ENCODE measurements at places on chromosomes 2 and 18.

DNA sequence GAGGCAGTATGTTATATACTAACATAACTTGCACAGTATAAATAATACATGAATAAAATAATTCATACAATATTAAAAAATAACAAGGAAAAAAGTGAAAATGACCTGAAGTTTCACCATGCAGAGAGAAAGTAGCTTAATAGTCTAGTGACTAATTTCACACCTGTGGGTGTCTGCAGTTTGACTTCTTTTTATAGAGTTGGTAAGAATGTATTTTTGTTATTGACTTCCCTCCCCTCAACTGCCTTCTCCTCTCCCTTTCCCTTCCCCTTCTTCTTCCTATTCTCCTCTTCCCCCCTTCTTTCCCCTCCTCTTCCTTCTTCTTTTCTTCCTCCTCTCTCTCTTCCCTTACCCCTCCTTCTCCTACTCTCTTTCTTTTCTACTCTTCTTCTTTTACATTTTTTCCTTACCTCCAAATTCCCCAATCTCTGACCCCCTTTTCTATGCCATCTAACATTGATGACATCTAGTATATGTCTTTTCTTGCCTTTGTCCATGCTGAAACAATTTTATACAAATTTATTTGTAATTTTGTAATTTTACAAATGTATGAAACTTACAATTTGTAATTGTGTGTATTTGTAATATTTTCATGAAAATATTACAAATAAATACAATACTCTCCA lies 3.1 kb downstream of the DNAH6 start:
- DNase-seq, result no peak

GRCh38 chr2:61157371-61158003 lies 4.5 kb upstream of the C2orf74 start:
- DNase-seq, result no peak

DNA sequence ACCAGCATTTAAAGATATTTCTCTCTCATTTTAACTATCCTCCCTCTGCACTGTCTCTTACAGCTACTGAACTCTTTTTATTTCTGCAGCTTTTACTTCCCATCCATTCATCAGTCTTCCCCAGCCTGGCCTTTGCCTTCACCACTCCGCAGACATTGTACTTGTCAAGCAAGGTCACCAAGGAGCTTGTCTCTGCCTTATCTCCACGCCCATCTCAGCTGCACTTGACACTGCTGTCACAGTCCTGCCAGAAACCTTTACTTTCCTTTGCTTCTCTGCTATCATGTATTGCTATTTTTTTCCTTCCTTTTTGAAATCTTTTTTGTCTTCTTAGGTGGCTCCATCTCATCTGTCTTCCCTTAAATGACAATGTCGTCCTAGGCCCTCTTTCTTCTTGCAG lies 147.0 kb downstream of the VWC2L start:
- no peak for DNase-seq

- no peak for DNase-seq
These were observed 70.2 kb upstream of the FSHR start for GRCh38 chr2:49224426-49225010.

GRCh38 chr2:218292048-218293014 lies at the start of gene TMBIM1:
TSS of gene TMBIM1 (minus strand) at chr2:218292503. CDS start at chr2:218282141, 10,362 bp downstream.
- DNase-seq, result no peak

DNA sequence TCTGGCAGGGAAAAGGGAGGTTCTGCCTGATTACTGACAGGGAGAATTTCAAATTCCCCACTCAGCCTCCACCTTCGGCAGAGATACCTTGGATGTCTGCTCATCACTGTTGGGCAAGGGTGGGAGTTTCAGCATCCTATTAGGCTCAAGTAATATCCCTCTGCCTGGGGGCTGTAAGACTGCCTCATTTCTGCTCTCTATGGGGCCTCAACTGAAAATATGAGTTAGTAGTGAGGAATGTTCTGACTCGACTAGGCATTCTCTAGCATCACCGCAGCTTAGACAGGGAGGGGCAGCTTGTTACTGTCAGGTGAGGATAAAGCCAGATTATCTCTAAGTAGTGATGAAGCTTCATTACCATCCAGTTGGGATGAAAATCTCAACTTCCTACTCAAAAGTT lies 87.7 kb upstream of the LRP1B start:
- DNase-seq, result no peak

- DNase-seq, result no peak
These were observed 79.9 kb upstream of the NDUFV2 start for GRCh38 chr18:9022397-9023155.

DNA sequence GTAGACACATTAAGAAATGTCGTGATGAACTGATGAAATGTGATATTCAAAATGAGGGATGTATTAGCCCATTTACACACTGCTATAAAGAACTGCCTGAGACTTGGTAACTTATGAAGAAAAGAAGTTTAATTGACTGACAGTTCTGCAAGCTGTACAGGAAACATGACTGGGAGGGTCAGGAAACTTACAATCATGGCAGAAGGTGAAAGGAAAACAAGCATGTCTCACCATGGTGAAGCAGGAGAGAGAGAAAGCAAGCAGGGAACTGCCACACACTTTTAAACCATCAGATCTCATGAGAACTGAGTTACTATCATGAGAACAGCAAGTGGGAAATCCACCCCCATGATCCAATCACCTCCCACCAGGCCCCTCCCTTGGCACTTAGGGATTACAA lies 1010.8 kb upstream of the CELF4 start:
- no peak for DNase-seq

DNA sequence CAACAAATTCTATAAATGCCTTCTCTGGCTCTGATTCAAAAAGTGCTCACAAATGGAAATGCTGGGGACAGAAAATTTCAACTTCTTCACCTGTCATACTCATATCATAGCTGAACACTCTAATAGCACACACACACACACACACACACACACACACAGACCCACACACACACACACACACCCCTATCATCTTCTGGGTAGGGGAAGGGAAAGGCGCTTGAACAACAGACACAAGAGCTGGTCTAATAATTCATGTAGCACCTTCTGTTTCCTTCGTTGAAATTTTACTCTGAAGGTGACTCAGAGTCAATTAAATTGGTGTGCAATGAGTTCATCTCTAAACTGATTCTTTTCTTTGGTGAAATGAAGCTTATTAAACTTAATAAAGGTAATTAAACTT lies 32.9 kb downstream of the CD28 start:
- no peak for DNase-seq

- no peak for DNase-seq
These were observed 117.2 kb downstream of the TCF4 start for GRCh38 chr18:55470826-55471225.

DNA sequence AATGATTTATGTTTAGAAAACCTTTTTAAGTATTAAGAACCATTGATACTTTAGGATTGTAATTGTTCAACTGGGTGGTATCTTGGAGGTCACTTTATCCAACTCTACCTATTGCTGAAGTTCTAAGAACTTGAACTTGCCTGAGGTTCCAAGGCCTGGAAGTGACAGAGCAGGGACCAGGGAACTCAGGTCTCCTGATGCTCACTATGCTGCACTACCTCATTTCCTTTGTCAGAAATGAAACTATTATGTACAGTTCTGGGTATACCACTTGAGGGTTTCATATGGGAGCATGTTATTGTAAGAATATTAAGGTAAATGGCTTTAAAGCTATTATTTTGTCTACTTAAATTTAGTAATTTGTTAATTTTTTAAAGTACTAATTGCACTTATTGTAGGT lies 3.0 kb downstream of the MBD5 start:
- DNase-seq, result no peak

GRCh38 chr2:107927034-107927534 lies 59.2 kb upstream of the SLC5A7 start:
- DNase-seq, result no peak

GRCh38 chr2:168174756-168175155 lies 72.6 kb downstream of the STK39 start:
- no peak for DNase-seq

DNA sequence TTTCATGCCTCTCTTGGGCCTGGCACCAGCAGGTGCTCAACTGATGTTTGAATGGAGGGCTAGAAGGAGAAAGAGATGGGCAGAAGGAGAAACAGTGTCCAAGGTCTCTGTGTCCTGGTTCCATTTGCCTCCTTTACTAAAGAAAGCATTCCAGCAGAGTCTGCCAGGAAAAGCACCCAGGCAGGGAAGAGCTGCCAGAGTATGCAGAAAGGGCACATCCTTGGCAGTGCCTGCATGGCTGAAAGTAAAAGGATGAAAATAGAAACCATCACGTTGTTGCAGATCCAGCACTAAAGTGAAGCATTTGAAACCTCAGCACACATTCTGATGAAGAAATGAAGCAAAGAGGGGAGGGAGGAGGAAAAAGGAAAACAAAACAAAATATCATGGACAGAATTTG lies 142.2 kb downstream of the ESCO1 start:
- no peak for DNase-seq

DNA sequence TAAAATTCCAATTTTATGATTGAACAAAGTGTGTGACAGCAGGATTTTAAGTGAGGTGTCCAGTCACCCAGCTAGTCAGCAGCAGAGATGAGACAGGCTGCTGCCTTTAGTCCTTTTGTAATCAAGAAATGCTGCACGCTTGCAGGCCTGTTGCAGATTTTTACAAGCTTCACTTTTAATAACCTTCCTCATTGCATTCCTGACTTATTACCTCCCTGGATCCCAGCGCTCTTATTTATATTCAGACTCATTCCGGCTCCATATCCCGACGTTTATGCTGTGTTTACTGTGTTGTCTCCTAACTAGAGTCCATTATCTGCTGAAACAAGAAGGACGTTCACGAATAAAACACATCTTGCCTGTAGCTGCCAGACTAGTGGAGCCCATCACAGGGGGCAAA lies 442.5 kb upstream of the KLHL29 start:
- no peak for DNase-seq

DNA sequence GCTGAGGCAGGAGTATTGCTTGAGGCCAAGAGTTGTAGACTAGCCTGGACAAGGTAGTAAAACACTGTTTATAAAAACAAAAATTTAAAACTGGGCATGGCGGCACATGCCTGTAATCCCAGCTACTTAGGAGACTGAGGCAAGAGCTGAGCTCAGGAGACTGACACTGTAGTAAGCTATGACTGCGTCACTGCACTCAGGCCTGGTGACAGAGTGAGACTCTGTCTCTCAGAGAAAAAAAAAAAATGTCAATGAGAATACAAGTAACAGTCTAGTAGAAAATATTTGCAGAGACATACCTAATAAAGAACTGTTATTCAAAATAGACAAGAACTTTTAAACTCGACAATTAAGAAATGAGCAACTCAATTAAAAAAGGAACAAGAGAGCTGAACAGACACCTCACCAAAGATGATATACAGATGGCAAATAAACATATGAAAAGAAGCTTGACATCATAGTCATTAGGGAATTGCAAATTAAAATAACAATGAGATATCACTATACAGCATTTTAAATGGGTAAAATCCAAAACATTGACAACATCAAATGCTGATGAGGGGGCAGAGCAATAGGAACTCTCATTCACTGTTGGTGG lies 624.3 kb upstream of the ZEB2 start:
- DNase-seq, result no peak

- DNase-seq, result no peak
These were observed 222.3 kb upstream of the CDH19 start for GRCh38 chr18:66826211-66826610.

GRCh38 chr18:63903851-63904570 lies 3.7 kb upstream of the SERPINB10 start:
- DNase-seq, result no peak

- DNase-seq, result no peak
These were observed 18.2 kb upstream of the ACSL3 start for GRCh38 chr2:222842491-222843174.

DNA sequence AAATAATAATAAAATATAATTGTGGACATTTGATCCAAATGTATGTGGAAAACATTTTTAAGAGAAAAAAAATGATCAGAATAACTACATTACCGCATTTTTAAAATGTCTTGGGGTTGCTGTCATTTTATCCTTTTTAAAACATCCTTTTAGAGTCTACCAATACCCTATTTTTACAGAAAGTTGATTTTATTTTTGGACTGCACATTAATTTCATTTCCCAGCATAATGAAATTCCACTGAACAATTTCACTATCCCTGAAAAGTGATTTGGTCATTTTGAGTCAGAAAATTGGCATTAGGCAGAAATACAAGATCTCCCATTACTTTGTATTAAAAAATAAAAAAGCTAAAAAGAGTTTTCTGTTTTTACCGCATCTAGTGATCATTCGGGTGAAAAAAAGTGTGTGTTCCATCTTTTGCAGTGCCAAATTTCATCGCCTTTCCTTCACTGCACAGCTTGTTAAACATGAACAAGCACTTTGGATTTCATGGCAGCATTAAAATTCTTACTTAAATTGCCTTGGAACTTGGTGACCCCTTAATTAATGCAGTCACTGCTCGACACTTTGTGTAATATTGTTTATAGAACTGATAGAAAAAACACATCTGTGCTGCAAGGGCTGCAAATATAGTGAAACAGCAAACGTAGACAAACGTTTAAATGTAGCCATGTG lies 611.7 kb downstream of the TSN start:
- no peak for DNase-seq

DNA sequence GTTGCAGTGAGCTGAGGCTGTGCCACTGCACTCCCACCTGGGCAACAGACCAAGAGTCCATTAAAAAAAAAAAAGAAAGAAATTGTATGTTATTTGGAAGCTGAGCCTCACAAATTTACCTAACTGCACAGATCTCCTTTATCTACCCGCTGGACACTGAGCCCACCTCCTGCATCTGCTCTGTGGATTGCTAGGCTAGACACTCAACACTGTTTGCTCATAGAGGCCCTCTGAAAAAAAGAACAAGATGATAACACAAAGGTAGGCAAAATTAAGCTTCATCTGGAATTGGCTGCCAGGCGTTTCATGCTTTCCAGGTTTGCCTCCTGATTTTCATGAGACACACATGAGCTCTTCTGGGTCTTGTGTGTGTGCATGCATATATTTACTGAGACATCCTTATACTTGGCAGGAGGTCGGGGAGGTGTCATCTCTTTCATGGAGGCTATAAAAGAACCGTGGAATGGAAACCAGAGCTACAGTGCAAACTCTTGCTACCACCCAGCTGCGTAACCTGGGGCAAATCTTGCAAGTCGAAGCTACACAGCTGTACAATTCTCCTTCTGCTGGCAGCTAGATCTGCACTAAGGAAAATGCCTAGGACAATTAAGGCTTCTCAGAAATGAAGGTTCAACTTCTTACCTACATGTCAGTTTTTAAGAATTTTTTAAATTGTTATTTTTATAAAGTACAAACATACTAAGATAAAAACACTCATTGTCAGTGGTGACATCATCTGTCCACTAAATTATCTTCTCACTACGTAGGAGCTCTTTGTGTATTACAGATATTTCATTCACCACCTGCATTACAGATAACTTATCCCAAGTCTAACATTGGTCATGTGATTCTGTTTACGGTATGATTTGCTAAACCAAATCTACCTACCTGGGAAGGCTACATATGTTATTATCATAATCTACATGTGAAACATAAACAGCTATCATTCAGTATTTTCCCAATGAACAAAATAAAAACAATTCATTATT lies 63.1 kb downstream of the CABYR start:
- no peak for DNase-seq

- DNase-seq, result no peak
These were observed 4.5 kb downstream of the TEX261 start for GRCh38 chr2:70990216-70990615.

- DNase-seq, result no peak
These were observed 258.9 kb upstream of the EPHA4 start for GRCh38 chr2:221831051-221831450.

DNA sequence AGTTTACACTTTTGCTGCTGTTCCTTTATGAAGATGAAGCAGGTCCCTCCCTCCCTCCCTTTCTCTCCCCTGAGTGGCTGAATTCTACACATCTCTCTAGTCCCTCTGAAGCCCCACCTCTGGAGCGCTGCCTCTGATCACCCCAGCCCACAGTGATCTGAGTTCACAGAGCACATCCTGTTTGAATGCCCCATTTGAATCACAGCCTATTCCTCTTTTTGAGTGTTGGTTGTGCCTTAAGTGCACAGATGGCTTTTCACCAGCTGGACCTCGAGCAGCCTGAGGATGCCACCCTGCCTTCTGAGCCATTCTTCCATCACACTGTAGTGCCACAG lies 87.1 kb downstream of the ITGB1BP1 start:
- DNase-seq, result no peak

All from esophagus squamous epithelium (tissue), 5 donors.